ENCODE measurements at places on chromosomes 13 and 19.
A peak's percentile ranks its signal among the peaks of the same experiment; 100 is the strongest.

GRCh38 chr13:105774739-105775460, 760.6 kb downstream of the EFNB2 start:
- no peak for DNase-seq

- no peak for DNase-seq
These were observed 275.9 kb downstream of the ZNF536 start for GRCh38 chr19:30647891-30648720.

DNA sequence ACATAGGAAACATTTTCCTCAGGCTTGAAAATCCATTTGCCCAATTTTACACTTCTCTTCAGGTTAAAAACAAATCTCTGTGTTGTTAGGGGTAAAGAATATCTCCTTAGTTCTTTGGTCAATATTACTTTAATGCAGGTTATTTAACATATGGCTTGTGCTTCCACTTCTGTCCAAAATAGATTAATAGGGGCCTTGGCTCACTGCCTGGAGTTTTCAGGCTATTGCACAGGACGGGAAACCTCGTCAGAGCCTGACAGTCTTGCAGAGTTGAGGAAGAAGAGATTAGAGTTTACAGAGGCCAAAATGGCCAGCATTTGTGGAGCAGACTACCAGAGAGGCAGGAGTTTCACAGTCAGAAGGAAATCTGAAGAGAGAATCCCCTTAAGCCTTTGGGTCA, 863.9 kb upstream of the GPC6 start:
- DNase-seq = peak; percentile 43

- peak; percentile 71 for DNase-seq
These were observed 249.6 kb downstream of the TSHZ3 start for GRCh38 chr19:31099515-31100205.

DNA sequence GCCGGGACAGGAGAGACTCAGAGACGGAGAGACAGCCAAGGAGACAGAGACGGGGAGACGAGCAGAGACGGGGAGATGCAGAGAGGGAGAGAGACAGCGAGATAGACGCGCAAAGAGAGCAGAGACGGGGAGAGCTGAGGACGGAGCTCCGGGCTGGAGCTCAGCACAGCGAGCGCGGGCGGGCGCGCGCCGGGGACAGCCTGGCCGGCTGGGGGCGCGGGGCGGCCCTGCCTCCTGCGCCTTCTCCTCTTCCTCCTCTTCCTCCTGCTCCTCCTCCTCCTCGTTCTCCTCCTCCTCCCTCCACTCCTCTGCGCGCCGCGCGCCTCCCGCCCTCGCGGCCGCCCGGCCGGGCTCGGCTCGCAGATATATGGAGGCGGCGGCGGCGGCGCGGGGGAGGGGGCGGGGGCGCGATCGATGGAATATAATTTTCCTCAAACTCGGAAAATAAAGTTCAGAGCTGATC, at the start of gene ERFL:
Gene ERFL (minus strand): TSS at position 229 of the 463 bp plus-strand sequence. CDS start 15,530 bp downstream, outside the sequence.
- DNase-seq = peak; percentile 32

DNA sequence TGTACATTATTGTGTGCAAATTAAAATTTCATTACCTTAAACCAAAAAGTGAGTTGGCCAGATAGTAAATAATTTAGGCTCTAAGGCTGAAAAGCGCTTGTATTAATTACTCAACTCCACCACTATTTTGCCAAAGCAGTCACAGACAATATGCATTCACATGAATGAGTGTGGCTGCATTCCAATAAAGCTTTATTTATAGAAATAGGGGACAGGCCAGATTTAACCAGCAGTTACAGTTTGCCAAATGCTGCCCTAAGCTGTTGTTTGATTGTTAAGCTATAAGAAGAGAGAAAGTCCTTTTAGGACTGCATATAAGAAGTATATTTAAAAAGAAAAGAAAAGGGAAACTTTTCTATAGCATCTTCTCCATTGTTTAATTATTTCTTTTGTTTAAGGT, 342.6 kb downstream of the ITGBL1 start:
- DNase-seq = peak; percentile 4

- no peak for DNase-seq
These were observed 9.8 kb downstream of the CLEC4M start for GRCh38 chr19:7772752-7773291.

- DNase-seq = no peak
These were observed 194.1 kb downstream of the NUFIP1 start for GRCh38 chr13:44795176-44795575.

DNA sequence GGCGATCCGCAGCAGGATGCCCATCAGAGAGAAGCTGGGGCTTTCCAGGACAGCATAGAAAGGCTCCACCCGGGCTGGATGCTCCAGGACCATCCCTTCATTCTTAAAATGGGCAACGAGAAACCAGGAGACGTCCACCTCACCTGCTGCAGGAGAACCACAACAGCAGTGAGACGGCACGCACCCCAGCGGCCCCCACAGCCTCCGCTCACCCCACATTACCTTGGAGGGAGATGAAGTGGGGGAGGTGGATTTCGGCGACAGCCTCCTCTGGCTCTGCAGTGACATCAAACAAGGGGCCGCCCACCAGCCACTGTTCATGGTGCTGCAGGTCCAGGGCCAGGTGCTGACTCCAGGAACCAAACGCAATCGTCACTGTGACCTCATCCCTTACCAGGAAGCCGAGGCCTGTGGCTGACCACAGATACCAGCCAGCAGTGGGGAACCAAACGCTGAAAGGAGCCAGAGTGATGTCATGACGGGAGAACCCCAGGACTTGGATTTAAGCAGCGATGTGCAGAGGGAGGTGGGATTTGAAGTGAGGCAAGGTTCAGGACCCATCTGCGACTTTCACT, 25.1 kb downstream of the CARD8 start:
- DNase-seq = no peak
